Sigmoid colon (tissue), 7 donors: ENCODE measurements at places on chromosomes 1 and 21. TPM values are rescaled to one million over a fixed set of nuclear protein-coding genes. Genes with fewer than 3 reads are reported as not detected.
A peak's percentile ranks its signal among the peaks of the same experiment; 100 is the strongest.

GRCh38 chr1:2891923-2892448 is 90.5 kb upstream of the TTC34 start:
- no peak for DNase-seq
- no peak overlapping the region for H3K27ac ChIP-seq
- H3K36me3 ChIP-seq: no peaks in the 10 kb centered on the region
- peaks cover 52% of the 10 kb centered on the region for H3K27me3 ChIP-seq
- no peaks in the 10 kb centered on the region for H3K4me1 ChIP-seq

DNA sequence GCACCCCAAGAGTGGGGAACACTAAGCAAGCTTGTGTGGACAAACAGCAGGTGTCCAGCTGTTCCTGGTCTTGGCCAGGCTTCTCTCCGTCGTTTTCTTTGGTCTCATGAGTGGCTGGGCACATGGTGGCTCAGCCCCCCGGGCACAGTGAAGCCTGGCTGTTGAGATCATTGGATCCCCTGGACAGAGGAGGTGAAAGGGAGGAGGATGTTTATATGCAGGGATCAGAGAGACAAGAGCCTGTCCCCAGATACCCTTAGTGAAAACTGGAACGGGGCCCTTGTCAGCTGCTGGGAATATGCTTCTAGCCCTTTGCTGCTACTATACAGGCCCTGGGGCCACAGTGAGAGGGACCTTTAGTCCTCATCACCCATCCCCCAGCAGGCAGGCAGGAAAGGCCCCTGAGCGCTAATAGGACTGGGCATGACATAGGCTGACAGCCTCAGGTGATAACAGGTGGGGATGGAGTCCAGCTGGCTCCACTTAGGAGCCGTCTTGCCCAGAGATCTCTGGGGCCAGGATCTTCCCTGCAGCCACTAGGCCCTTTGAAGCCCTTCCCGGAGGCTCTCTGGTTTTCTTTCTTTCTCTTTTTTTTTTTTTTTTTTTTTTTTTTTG is 16.4 kb downstream of the EPHA8 start:
- no peaks in the 10 kb centered on the region for H3K4me1 ChIP-seq
- no peak overlapping the region for H3K4me3 ChIP-seq
- H3K27ac ChIP-seq: no peak overlapping the region
- DNase-seq: no peak

ITLN2 gene
- not detected for polyA plus RNA-seq

DNA sequence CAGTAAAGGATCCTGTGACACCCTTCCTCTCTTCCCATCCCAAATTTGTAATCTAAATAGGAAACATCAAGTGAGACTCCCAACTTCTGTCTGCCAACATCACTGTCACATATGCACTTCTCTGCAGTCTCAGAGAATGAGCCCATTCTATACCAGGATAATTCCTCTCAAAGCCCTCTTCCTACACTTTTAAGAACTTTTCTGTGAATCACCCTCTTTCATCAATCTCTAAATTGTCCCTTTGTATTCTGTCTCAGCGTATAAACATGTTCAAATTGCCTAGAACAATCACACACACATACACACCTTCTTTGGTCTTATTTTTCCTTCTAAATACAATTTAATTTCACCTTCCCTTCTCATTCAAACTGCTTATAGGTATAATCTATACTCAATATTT is 111.8 kb downstream of the PTBP2 start:
- peaks cover 18% of the 10 kb centered on the region for H3K4me1 ChIP-seq
- H3K27ac ChIP-seq: no peak overlapping the region
- H3K27me3 ChIP-seq: no peaks in the 10 kb centered on the region
- no peak for DNase-seq
- no peak overlapping the region for H3K4me3 ChIP-seq

DNA sequence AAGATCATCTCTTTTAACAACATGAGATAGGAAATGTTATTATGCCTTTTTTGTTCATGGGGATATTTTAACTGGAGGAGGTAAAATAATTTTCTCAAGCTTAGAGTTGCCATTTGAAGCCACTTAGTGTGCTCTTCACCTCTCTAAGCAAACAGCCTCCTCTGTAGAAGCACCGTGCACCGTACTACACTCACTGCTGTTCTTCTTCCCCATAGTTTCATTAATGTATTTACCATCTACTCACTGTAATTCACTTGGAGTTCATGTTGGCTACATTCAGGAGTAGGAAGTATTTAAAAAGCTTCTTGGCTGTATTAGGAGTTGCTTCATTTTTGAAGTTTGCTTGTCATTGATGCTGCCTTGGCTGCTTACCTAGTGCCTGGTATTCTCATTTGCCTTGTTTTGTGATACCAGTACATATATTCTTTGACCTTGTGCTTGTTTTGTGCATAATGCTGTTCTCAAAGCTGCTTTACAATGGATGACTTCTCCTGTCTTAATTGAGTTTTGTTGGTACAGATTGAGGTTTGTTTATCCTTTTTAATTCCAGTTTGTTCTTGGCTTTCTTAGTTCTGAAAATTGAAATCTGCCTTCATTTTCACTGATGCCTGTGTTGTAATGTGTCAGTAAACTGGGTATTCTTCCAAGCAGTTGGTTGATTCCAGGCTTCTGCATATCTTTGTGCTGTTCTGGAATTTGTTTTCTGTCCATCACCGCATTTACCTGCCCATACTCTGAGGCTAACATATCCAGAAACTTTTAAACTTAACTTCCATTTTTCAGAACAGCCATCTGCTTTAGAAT is 240.4 kb downstream of the HMCN1 start:
- no peak overlapping the region for H3K4me3 ChIP-seq
- H3K27ac ChIP-seq: peak overlapping the region; percentile 16
- no peaks in the 10 kb centered on the region for H3K36me3 ChIP-seq
